ENCODE measurements at places on chromosomes 11 and 22.

DNA sequence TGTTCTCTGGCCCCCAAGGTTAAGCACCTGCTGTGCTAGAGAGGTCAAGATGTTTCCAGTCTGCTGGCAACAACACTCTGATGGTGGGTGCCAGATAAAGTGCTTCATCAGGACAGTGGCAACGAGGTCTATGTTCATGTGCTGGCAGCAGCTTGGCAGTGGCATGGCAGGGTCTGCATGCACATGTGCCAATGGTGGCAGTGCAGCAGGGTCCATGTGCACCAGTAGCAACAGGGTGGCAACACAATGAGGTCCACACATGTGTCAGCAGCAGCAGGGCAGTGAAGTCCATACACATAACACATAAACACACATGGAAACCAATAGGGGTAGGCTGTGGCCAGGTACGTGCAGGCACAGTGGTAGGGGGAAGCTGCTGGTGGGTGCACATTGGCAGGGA, 48.4 kb upstream of the FAR1 start:
- no peaks in the 10 kb centered on the region for H3K4me1 ChIP-seq
- no peak overlapping the region for H3K27ac ChIP-seq
- no peak for ATAC-seq
- H3K4me3 ChIP-seq: no peak overlapping the region

DNA sequence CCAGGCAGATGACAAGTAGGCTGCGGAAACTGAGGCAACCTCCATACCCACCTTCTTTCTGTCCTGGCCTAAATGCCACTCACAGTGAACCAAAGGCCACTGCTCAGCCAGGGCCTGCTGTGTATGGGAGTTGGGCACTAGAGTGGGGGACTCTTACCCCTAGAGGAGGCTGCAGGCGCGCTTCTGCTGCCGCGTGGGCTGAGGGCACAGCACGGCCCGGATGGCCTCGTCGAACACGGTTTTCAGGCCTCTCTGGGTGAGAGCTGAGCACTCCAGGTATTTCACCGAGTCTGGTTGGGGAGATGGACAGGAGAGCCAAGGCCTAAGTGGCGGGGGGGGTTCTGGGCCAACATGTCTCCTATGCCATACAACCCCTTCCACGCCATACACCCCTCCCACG, 14.2 kb upstream of the SSTR3 start:
- no peak for ATAC-seq
- peaks cover 69% of the 10 kb centered on the region for H3K4me1 ChIP-seq
- peak overlapping the region; percentile 91 for H3K27ac ChIP-seq
- no peaks in the 10 kb centered on the region for H3K27me3 ChIP-seq

DNA sequence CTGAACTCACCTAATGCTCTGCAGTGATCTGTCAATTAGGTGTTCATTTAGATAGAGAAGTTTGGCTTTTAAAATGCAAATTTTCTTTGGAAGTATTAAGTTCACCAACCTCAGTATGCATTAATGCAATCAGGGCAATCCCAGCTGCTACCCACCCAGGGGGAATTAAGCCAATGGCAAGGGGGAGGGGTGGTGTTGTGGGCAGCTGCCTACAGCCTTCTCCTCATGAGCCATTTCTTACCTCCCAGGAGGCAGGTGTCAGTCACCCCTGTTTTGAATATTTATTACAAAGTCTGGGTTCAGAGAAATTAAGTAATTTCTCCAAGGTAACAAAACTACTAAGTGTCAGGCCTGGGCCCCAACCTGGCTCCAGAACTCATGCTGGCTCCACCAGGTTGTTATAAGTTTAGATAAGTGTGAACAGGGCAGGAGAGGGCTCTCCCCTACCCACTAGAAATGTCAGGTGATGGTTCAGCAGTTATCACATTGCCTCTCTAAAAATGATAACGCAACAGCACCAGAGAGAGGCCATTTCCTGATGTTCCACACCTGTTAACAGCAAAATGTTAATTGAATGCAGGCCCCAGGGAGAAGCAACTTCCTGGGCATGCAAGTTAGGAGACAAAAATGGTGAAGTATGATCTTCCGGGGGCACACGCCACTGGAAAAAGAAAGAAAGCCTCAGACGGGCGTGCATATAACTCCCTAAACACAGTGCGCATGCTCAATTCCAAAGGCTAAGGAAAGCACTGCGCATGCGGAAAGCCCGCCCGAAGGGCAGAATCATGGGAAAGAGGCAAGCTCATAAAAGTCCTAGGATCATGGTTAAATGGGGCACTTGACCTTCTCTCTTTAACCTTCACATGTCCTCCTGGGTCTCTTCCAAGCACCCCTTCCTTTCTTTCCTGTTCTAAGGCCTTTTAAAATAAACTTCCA, 35.4 kb upstream of the GNAZ start:
- H3K36me3 ChIP-seq: no peaks in the 10 kb centered on the region
- H3K27ac ChIP-seq: no peak overlapping the region
- no peaks in the 10 kb centered on the region for H3K4me1 ChIP-seq

DNA sequence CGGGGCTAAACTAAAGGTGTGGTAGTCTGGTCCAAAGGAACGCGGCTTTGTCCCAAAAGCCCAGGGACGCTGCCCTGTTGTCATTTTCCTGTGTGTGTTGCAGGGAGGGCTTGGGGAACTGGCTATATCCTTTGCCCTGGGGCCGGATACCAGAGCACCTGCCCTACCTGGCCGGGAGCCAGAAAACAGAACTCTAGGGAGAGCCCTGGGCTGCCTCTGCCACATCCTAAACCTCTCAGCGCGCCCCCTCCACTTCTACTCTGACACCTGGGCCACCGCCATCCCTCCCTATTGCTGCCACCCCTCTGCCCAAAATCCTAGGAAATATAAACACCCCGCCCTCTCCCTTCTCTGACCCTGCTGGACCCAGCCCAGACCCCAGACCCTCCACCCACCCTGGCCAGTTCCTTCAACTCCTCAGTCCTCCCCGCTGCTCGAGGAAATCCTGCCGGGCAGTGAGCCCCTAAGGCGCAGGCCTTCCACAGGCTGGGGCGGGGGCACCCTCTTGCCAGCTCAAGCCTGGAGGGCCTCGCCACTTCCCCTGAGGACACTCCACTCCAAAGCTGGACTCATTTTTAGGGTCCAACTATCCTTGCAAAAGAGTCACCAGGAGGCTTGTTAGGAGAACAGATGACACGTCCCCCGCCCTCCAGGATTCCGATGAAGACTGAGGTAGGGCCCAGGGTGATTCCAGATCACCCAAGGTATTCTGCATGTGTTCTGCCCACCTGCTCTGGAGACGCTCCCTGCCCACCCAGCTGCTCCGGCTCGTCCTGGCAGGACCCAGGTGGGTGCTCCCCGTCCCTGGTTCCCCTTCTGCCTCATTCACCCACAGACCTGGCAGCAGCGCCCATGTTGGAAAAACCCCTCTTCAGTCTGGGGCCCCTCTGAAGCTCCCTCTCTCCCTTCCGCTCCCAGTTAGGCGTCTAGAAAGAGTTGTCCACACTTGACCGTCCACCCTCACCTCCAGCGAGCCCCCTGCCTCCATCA, 12.2 kb downstream of the KCTD17 start:
- no peaks in the 10 kb centered on the region for H3K27me3 ChIP-seq
- peaks cover 42% of the 10 kb centered on the region for H3K4me1 ChIP-seq
- H3K27ac ChIP-seq: peak overlapping the region; percentile 93

DNA sequence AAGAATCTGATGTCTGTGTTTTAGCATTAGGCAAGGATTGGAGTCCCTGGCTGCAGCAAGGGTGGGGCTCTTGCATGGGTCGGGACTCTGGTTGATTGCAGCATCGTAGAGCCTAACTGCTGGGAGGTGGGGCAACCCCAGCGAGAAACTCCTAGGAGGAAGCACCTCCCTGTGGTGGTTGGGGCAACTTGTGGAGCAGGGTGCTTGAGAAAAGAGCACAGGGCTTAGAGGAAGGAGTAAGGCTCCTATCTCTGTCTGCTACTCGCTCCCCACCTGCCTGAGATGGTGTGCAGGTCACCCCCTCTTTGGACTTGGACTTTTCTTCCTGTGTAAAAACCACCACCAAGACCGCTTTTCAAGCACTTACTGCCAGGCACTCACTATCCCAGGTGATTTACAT, 15.6 kb downstream of the SREBF2 start:
- H3K27ac ChIP-seq: no peak overlapping the region
- no peak for ATAC-seq
- H3K4me3 ChIP-seq: no peak overlapping the region
- no peaks in the 10 kb centered on the region for H3K27me3 ChIP-seq
- peaks cover 64% of the 10 kb centered on the region for H3K36me3 ChIP-seq
- H3K4me1 ChIP-seq: peaks cover 25% of the 10 kb centered on the region

GRCh38 chr22:23058481-23059283, 11.6 kb upstream of the GNAZ start:
- no peak overlapping the region for H3K4me3 ChIP-seq
- no peak overlapping the region for H3K27ac ChIP-seq
- no peaks in the 10 kb centered on the region for H3K4me1 ChIP-seq
- no peaks in the 10 kb centered on the region for H3K27me3 ChIP-seq

DNA sequence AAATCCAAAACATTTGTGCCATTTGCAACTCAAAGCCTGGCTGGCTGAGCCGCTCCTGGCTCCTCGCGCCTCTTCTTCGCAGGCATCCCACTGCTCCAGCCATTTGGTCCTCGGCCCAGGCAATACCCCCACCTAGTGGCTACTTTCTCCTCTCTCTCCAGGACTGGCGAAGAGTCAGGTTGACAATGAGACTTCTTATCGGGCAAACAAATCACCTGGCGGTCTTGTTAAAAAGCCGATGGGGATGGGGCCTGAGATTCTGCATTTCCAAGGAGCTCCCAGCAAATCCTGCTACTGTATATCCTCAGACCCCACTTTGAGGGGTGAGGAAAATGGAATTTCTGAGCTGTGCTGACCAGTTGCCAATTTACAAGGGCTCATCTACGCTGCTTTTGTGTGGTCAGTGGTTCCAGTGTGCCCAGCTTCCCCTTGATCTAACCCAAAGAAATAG, 89.0 kb downstream of the ISX start:
- H3K4me1 ChIP-seq: peaks cover 9% of the 10 kb centered on the region
- H3K4me3 ChIP-seq: no peak overlapping the region
- no peak for ATAC-seq
- peaks cover 41% of the 10 kb centered on the region for H3K27me3 ChIP-seq
- no peaks in the 10 kb centered on the region for H3K36me3 ChIP-seq

DNA sequence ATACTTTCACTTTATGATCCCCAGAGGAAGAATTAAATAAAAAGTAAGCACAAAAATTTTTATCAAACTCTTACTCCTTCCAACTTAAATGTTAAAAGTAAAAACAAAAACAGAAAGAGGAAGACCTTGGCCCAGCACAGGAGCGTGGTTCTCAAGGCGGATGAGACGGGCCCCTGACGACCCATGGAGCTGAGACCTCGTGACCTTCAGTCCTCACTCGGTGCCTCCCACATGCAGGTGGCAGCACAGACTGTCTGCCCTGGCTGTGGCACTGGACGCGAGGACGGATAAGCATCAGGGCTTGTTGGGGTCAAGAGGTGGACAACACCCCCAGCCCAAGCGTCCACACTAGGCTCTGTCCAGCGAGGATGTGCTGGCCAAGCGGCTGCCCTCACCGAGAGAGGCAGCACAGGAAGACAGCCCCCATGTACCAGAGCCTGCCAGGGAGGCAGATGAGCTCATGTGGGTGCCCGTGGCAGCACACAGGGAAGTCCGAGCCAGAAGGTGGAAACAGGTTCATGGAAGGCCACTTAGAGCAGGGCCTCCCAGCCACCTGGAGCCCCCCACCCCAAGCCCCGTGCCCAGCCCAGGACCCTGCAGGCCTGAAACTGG, 1389.8 kb downstream of the TBC1D22A start:
- H3K36me3 ChIP-seq: no peaks in the 10 kb centered on the region
- H3K27me3 ChIP-seq: peaks cover 5% of the 10 kb centered on the region
- no peak for ATAC-seq
- H3K4me1 ChIP-seq: no peaks in the 10 kb centered on the region
- H3K4me3 ChIP-seq: no peak overlapping the region

DNA sequence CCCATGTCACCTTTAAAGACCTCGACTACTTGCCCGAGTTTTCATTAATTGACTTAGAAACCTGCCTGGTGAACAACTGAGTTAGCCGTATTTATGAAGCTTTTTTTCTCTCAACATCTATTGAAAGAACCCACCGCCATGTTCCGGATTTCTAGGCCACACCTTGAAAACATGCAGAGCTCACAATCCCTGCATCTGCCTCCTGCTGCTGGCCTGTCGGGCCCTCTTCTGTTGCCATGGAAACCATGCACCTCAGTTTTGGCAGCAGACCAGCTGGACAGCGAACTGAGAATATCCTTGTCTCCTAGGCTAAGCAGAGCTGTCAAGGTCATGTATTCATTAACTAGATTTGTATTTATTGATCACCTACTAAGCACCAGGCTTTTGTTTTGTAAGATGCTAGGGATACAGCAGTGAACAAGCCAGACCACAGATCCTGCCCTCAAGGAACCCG, 4.3 kb upstream of the PATZ1 start:
- no peak overlapping the region for H3K27ac ChIP-seq
- H3K4me3 ChIP-seq: no peak overlapping the region
- no peak for ATAC-seq
- peaks cover 4% of the 10 kb centered on the region for H3K27me3 ChIP-seq
- no peaks in the 10 kb centered on the region for H3K4me1 ChIP-seq
- H3K36me3 ChIP-seq: no peaks in the 10 kb centered on the region

Measured in activated T-helper 17 cell treated with anti-CD3 and anti-CD28 coated beads, Interleukin-2, amount 50 U/mL, for 72 hours (primary cell).